Activated T-cell treated with anti-CD3 and anti-CD28 coated beads, Interleukin-2, amount 50 U/mL, for 24 hours (primary cell): ENCODE measurements at places on chromosomes 13 and 19.

DNA sequence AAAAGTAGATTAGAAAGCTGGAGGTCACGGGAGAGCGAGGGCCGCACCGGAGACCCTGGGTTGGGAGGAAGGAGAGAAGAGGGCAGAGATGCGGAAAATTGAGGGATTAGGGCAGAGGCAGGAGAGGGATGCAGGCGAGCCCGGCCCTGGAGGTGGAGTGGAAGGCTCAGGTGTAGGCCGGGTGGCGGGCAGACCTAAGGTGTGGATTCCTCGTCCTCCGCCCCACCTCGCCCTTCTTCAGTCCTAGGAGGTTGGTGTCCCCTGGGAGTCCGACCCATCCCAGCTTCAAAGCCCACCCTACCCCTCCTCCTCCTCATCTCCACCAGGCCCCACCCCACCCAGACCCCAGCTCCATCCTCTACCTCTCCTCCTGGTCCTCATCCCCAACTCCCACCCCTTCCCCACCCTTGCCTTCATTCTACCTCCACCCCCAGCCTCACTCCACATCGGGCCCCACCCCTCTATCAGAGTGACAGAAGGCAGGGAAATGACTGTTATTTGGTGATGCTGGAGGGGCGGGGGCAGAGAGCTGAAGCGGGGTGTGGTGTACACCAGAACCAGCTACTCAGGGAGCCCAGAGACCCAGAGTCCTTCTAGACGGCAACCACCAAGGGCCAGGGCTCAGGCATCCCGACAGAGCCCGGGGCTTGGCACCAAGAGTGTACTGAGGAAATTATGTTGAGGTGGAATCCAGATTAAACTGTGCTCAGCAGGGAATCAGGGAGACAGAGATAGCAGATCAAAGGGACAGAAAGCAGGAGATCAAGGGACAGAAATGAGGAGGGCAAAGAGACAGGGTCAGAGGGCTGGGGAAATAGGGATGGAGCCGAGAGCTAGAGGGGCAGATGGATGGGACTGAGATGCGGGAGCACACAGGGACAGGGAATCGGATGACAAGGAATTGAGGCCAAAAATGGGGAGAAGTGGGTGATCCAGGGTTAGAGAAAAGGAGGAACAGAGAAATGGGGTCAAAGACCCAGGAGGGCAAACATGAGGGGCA is 6.4 kb downstream of the ERFL start:
- no peak for DNase-seq

DNA sequence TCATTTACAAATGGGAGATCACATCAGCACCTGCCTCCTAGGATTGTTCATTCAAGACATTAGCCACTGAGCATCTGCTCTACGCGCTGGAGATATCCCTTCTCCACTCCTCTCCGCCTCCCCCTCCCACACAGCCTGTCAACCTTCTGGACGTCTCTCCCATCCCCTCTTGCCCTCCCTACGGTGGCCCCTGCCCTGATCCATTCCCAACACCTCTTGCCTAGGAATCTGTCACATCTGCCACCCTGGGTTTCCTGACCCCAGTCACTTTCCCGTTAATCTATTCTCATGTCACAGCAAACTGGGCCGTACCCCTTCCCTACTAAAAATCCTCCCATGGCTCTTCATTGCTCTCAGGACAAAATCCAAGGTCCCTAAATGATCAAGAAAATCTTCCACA is 10.3 kb downstream of the DYRK1B start:
- no peak for DNase-seq

- no peak for DNase-seq
These were observed 48.3 kb downstream of the ELF1 start for GRCh38 chr13:40970803-40971202.

GRCh38 chr13:24212674-24213073 is 52.2 kb downstream of the SPATA13 start:
- DNase-seq: no peak

- no peak for DNase-seq
These were observed 73.0 kb downstream of the IPO5 start for GRCh38 chr13:98026457-98026857.
